Urothelium cell line (cell line): ENCODE measurements at places on chromosomes 11 and 22.

DNA sequence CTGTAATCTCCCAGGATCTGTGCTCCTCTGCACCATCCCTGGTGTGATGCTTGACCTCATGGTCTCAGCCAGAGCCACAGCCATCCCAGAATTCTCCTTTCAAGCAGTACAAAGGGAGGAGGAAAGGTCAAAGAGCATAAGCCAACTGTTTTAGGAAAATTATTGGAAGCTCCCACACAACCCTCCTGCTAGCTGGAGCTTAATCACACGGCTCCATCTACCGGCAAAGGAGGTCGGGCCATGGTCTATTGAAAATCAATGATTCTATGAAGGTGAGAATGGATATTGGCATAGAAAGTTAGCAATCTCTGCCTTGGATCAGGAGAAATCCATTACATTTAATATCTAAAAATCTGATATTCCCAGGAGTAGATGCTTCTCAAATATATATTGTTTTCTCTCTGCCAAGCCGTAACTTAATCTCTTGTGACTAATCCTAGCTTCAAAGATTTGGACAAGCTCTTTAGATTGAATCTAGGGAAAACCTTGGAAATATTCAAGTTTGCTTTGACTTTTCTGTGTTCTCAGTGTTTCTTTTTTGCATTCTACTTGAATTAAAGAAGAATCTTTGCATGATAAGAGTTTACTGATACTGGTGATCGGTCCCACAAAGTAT is 259.6 kb downstream of the NTM start:
- no peak for DNase-seq

- DNase-seq = no peak
Observed at GRCh38 chr22:28247136-28247535, 328.1 kb upstream of the PITPNB start.

DNA sequence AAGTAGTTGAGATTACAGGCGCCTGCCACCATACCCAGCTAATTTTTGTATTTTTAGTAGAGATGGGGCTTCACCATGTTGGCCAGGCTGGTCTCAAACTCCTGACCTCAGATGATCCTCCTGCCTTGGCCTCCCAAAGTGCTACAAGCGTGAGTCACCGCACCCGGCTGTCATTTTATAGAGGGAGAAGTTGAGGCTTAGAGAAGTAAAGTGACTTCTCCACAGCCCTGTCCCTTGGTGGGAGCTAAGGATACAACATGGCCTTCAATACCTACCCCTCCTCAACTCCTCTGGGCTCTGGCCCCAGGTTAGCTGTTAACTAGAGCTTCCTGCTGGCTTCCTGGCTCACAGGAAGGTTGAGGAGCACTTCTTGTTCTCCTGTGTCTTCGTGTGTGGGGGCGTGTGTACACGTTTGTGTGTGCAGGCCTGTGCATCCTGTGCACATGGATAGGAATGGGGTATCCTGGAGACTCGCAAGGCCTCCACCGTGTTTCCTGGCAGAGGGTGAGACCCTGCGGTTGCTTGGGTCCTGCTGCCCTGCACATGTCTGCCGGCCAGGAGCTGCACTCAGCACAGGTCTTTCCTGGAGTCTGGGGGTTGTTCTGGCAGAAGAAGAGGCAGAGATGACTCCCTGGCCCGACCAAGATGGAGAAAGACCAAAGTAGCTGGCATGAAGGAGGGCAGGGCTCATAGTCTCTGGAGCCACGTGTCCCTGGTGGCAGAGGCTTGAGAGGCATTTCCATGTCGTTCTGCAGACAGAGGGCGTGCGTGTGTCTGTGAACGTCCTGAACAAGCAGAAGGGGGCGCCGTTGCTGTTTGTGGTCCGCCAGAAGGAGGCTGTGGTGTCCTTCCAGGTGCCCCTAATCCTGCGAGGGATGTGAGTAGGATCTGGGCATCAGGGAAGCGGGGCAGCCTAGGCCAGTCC is 2.4 kb downstream of the SIDT2 start:
- no peak for DNase-seq

DNA sequence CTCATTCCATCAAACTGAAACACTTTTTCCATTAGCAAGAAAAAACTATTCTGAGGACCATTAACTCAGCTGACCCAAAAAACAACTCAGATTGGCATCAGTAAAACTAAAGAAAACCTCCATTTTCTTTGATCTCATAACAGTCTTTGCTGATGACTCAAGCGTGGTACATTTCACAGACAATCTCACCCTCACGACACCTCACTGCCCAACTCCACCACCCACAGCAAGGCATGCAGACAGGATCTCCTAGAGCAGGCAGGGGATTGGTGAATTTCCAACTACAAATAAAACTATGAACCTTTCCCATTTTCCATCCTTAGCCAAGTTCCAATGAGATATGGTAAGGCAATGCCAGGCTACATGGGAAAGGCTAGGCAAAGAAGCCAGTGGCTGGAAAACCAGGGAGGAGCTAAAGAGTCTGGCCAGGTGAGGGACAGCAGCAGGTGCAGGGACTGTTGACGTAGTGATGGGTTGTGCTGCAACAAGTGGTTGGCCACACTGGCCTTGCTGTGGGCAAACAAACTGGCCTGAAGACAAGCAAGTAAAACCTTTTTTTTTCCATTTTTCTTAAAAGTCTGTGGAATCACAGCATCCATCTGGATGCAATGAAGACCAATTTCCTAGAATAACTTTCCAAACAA is 97.2 kb downstream of the SERGEF start:
- DNase-seq = no peak

DNA sequence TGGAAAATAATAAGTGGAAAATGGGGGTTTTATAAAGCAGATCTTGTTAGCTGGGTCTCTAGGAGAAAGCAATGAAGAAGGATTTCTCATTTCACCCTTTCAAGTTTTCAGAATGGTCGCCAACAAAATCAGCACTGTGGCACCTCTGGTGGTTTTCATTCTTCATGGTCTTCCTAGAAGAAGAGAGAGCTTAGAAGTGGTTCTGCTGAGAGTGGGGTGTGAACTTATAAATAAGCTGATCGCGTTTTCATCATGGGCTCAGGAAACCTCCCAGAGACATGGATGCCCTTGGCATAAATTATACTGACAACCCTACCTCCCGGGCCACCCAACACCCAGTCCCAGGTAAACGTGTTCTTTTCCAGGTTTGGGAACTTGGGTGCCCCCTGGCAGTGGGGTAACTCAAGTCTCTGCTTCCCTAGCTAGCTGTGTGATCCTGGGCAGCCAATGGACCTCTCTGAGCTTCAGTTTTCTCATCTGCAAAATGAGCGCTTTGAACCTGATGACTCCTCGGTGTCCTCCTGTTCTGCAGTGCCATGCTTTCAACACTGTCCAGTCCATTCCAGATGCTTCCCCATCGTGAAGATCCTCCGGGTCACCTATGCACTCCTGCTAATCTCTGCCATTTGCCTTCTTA is 72.6 kb upstream of the GRAMD1B start:
- DNase-seq = no peak

DNA sequence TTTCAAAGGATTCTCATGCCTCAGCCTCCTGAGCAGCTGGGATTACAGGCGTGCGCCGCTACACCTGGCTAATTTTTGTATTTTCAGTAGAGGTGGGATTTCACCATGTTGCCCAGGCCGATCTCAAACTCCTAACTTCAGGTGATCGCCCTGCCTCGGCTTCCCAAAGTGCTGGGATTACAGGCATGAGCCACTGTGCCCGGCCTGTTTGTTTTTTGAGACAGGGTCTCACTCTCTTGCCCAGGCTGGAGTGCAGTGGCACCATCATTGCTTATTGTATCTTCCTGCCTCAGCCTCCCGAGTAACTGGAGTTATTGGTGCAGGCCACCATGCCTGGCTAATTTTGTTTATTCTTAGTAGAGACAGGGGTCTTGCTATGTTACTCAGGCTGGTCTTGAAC is 8.1 kb downstream of the FADS2 start:
- no peak for DNase-seq

GRCh38 chr11:69705351-69705811 is 1.6 kb upstream of the FGF19 start:
- DNase-seq = no peak

DNA sequence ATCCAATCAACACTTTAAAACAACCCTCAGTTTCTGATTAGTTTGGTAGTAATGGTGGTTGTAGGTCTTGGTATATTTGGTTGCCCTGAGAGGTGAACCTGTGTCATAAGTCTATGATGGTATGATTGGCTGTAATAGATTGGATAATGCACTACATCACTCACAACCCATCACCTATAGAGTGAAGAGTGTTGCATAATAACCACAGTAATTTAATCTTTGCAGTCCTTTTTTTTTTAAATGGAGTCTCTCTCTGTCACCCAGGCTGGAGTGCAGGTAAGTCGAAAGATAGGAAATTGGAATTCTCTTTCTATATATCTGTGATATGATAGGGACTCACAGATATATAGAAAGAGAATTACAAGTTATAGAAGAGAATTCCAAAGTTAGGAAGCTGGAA is 133.4 kb upstream of the PGR start:
- DNase-seq = no peak

DNA sequence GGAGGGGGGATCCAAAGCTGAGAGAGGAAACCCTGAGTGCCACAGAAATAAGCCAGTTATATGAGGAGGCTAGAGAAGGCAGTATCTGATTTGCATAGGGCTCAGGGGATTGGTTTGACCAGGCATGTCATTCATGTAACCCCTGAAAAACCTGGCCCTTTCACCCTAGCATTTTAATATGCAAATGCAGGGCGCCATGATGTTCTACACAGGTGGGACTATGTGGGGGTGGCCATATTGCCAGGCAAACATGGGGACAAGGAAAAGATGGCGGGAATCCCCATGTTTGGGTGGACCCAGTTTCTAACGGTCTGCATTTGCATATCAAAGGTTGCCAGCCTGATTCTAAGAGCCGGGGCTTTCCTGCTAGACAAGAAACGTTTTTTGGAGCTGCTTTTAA is 27.2 kb downstream of the CSF2RB start:
- no peak for DNase-seq

- DNase-seq = no peak
Observed at GRCh38 chr22:48880749-48881148, 946.9 kb downstream of the BRD1 start.

GRCh38 chr22:43860831-43861230 is 1.5 kb downstream of the SULT4A1 start:
- DNase-seq = no peak

DNA sequence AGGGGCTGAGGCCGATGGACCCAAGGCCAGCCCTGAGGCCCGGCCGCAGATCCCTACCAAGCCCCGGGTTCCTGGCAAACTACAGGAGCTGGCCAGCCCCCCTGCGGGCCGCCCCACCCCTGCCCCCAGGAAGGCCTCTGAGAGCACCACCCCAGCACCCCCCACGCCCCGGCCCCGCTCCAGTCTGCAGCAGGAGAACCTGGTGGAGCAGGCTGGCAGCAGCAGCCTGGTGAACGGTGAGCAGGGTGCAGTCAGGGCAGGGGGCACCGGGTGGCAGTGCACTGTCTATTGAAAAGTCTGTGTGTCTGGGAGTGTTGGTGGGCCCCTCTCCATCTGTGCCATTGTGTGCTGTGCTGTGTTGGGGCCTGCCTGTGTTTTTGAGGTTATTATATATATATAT is 16.1 kb downstream of the MICALL1 start:
- DNase-seq = no peak

DNA sequence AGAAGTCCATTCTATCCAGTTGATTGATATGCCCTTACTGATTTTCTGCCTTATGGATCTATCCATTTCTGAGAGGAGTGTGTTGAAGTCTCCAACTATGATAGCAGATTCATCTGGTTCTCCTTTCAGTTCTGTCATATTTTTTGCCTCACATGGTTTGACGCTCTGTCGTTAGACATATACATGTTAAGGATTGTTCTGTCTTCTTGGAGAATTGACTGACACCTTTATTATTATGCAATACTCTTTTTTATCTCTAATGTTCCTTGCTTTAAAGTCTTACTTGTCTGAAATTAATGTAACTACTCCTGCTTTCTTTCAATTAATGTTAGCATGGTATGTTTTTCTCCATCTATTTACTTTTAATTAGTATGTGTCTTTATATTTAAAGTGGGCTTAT is 12.1 kb upstream of the ARHGAP20 start:
- no peak for DNase-seq

DNA sequence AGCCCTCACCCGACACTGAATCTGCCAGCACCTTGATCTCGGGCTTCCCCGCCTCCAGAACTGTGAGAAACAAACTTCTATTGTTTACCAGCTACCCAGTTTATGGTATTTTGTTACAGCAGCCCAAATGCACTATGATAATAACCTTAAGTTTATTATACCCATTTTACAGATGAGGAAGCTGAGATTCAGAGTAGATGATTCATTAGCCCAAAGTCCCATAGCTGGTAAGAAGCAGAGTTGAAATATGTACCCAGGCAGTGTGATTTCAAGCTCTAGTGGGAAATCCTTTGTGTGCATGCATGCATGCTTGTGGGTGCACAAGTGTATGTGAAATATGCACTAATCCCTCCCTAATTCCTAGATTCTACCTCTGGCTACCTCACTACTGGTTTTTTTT is 7.9 kb downstream of the GRIK4 start:
- no peak for DNase-seq

DNA sequence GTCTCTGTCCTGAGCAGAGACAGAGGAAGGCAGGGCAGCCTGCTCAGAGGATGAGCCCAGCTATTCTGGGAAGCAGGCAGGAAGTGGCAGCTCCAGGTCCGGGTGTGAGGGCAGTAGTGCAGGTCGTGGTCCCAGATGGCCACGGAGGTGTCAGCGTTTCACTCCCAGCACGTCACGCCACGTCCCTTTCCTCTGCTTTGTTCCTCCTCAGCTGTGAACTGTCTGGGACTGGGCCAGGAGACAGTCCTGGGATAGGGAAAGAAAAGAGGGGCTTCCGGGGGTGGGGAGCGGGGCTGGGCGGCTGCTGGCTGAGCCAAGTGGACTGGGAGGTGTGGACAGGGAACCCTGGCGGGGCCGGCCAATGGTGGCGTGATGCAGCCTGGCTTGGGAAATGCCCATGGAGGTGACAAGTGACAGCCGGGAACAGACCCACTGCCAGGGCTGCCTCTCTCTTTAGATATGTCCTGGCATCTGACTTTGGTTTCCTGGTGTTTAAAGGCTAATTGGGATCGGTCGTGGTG is 64.7 kb downstream of the KCNQ1 start:
- DNase-seq = no peak

GRCh38 chr11:84686716-84687115 is 940.4 kb downstream of the DLG2 start:
- DNase-seq = no peak

DNA sequence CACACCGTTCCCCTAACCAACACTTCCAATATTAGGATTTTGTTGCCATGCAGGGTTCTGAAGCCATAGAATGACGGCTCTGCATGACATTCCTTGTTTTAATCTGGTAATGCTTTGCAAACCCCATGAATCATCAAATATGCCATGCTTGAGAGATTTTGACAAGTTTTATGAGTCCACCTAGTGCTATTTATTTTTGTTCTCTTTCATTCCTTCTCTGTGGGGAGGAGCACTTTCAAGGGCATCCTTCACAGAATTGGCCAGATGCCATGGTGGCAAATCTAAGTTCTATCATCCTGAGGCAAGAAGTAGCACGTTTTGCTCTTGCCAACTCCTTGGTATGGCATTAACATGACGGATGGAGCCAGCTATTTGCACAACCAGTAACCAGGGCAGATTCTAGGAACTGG is 268.4 kb downstream of the FAM76B start:
- DNase-seq = no peak

DNA sequence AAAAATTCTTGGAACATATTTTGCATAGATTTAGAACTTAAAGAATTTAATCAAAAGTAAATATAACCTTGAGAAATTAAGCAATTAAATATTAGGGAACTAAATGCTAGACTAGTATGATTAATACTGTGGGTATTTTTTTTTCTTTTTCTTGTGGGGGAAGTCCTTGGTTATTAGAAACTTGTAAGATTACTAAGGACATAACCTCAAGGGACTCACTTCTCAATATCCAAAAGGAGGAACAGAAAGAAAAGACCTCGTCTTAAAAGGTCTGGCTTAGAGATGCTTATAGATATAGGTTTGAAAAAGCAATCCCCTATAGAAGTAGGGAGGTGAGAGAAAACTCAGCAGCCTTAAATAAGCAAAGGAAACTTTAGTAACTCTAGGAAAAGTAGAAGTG is 368.5 kb downstream of the INSC start:
- no peak for DNase-seq
